ENCODE measurements at places on chromosomes 6 and 20.
A peak's percentile ranks its signal among the peaks of the same experiment; 100 is the strongest.

- DNase-seq, result no peak
Measured at GRCh38 chr6:364609-365540, 26.7 kb upstream of the IRF4 start.

DNA sequence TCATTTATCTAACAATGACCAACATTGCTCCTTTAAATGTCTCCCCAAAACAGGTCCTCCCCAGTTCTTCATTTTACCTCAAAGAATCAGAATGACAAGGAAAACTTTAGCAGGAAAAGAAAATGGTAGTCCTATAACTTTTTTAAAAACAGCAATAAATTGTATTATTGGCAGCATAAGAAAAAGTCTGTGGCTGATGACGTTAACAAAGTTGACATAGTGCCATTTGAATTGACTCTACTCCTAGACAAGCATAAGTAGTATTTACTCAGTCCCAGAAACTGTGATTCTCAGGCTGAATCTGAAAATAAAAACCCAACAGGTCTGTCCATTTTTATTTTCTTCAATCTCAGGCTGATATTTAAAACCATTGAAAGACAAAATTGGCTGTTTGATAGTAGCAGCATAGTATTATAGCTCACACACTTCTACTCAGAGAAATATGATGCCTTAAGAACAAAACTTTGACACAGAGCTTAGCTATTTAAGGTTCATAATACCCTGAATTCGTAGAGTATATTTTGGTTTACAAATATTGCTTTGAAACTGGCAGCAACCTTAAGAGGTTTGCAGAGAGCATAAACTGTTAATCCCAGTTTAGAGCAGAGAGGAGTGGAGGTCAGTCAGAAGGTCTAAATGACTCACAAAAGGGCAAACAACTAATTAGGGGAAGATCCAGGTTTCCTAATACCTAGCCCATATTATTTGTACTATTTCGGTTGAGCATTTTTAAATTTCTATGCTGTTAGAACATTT, 35.0 kb upstream of the TENT5A start:
- no peak for DNase-seq

- DNase-seq, result no peak
Measured at GRCh38 chr6:116002756-116003155, 57.9 kb downstream of the FRK start.

GRCh38 chr20:18403269-18403668, 63.6 kb downstream of the DZANK1 start:
- no peak for DNase-seq

GRCh38 chr6:7540595-7540994, 876 bp upstream of the DSP start:
- DNase-seq, result no peak

GRCh38 chr6:35611240-35611639, 77.5 kb downstream of the FKBP5 start:
- DNase-seq, result no peak

DNA sequence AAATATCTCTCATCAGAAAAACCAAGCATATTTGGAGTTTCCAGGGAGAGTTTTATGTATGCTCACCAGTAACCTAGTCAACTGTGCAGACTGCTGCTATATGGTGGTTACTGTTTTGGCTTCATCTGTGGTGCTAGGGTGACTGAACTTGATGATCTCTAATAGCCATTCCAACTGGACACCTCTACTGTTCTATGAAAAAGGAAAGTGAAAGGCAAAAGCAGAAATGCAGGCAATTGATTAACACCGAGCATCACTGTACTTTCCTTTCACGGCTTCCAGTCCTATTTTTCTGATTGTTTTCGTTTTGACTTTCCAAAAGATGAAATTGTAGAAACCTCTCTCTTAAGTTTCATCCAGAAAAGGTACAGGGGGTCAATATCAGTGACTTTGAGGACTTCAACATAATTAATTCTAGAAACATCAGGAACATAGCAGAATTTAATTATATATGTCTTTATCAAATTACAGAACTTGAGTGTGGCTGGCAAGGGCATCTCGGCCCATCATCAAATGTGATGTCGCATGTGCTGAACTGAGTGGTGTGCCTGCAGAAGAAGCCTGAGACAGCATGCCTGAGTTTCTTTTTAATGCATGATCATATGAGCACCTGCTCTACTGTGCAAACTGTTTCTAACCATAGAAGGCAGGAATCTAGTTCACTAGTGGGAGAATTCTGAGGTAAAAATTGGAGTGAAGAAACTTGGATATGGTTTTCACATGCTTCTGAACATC, 464.3 kb upstream of the FLRT3 start:
- DNase-seq, result no peak

DNA sequence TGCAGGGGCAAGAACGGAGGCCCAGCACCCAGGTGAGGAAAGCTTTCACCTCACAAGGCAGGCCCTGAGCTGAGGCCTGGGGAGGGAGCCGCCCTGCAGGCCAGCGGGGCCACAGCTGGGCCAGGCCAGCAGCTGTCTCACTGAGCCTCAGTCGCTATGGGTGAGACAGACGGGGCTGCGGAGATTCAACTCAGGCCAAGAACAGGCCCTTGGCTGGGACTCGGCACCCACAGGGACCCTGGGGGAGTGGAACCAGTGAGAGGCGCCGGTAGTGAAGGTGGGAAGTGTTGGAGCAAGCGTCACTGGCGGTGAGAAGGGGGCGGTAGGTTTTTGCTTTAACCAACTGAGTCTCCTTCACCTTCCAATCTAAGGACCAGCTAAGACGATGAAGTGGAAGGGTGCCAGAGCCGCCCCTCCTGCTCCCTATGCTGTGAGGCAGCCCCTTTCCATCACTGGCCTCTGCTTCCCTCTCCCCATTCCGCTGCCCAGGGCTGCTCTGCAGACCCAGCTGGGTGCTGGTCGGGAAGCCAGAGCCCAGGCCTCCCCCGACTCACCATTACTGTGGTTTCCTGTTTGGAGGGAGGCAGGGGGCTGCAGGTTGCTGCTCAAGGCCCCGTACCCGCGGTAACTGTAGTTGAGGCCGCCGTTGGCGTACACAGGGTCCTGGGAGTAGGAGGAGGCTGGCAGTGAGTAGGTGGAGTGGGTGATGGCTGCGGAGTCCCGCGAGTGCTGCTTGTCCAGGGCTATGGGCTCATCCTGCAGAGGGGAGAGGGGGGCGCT, 93.7 kb downstream of the ASXL1 start:
- peak; percentile 20 for DNase-seq

- DNase-seq, result no peak
Measured at GRCh38 chr6:72111611-72112010, 225.3 kb downstream of the RIMS1 start.

GRCh38 chr6:41343641-41344187, 8.3 kb downstream of the NCR2 start:
- DNase-seq, result no peak

DNA sequence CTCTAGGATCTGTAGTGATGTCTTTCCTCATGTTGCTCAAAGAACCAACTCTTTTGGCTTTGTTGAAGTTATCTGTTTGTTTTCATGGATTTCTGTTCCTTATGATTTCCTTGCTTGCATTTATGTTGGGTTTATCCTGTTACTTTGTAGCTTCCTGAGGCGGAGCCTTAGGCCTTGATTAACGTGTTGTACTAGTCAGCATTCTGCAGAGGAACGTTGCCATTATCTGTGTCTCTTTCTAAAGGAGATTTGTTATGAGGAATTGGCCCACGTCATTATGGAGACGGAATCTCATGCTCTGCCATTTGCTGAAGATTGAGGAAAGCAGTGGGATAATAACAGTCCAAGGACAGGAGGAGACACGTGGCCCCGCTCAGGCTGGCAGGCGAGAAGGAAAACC, 29.9 kb downstream of the UCKL1 start:
- no peak for DNase-seq

DNA sequence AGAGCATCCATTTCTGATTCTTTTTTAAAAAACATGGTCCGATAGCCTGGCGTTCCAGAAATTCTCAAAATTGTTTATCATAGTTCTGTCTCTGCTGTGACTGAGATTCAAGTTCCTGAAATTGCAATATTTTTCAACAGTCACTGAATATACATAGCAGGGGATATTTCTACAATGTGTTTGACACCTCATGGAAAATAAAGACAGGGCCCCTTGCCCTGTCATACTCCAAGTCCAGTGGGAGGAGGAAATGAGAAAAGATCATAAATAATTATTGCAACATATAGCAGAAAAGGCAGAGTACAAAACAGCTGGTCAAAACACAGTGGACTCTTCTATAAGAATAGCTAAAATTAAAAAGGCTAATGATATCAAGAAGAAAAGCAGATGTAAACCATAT, 234.8 kb upstream of the SPTLC3 start:
- no peak for DNase-seq

DNA sequence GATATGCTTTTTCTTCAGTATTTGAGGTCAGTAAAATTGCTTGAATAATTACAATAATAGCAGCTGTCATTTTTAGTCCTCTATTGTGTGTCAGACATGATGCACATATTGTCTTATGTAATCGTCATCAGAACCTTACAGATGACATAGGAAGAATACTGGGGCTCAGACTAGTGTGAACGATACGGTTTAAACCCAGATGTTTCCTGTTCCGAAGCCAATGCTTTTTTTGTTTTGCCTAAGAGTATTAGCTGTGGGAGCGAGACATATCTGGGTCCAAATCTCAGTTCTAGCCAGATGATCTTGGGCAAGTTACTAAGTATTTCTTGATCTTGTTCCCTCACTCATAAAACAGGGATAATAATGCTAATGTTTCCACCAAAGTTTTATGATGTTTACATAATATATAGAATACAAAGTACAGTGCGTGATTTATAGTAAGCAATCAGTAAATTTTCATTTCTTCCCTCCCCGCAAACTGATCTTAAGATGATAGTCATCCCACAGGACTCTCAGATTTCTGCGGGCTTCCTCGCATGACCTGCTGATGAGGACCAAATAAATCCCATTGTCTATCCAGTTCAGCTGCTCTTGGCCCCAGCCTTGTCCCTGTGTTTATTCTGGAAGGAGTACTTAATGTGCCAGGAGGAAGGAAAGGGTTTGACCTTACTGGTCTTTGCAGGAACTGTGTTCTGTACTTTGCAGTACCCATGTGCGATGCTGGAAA, 98.2 kb downstream of the CAP2 start:
- no peak for DNase-seq

GRCh38 chr6:121951123-121951522, 448.3 kb upstream of the HSF2 start:
- no peak for DNase-seq

DNA sequence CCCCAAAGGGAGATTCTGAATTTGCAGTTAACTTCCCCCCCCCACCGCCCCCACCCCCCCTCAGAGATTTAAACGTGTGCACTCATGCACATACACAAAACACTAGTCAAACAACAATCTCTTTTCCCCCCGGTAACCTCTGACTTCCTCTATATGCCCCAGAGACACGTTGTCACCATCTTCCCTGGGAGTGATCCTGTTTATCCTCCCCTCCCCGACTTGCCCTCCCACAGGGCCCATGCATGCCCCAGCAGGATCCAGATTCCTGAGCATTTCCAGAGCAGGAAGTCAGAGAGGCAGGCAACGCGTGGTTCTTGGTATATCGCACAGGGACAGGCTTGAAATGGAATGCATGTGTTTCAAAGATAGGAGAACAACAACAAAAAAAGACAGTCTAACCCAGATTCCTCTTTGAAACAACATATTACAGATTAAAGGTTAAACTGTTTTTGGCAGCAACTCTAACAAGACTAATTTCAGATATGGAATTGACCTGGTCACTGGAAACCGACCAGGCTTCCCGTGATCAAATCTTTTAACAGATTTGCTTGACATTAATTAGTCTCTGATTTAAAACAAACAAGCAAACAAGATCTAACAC, 1.3 kb downstream of the BLCAP start:
- no peak for DNase-seq
